ENCODE measurements at places on chromosomes 12 and 14. TPM values are rescaled to one million over a fixed set of nuclear protein-coding genes. Genes with fewer than 3 reads are reported as not detected.

DNA sequence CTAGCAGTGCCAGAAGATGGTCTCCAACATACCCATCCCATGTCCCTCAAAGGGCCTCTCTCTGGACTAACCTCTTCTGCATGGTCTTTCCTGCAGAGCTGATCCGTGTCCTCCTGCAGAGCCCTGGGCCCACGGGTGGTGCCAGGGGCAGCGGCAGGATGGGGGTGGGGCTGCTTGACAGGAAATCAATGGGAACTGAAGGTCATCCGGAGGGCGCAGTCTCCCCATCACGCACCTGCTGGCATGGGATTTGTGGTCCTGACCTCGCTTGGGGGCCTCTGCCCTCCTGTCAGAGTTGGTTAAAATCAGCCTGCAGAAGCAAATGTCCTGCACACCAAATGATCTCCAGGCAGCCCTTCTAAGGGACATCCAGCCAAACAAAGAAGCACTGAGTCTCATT, 110.2 kb downstream of the DPF3 start:
- no peak for DNase-seq

- no peak for DNase-seq
Measured at GRCh38 chr14:29668201-29668600, 259.4 kb downstream of the PRKD1 start.

DNA sequence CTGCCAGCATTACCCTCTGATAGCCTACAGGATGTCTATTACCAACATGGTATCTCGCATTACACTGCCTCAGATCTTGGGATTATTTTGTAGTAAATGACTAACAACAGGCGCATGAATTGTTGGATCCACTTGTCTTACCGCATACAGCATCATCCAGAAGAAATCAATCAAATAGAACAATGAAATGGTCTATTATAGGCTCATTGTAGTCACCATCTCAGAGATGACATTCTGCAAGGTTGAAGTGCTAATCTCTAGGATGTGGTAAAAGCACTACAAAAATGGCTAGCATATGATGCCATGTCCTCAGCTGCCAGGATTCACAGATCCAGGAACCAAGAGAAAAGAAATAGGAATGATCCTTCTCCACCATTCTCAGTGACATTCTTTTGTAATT, 52.0 kb downstream of the WASHC3 start:
- DNase-seq, result no peak

DNA sequence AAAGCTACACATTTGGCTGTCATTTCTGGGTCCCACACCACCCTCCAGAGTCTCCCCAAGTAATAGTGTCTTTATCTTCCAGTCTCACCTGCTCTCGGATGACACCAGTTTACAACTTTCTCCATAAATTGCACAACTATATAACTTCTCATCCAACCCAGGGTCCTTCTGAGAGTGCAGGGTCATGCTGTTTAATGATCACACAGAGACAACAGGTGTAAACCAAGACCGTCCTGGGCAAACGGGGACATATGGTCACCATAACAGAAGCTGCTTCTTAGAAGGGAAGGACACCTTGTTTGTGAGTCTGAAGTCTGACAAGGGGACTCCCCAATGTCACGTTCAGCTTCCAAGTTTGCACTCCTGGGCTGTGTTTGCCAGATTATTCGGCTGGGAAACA, 74.3 kb downstream of the MAP1LC3B2 start:
- no peak for DNase-seq

DNA sequence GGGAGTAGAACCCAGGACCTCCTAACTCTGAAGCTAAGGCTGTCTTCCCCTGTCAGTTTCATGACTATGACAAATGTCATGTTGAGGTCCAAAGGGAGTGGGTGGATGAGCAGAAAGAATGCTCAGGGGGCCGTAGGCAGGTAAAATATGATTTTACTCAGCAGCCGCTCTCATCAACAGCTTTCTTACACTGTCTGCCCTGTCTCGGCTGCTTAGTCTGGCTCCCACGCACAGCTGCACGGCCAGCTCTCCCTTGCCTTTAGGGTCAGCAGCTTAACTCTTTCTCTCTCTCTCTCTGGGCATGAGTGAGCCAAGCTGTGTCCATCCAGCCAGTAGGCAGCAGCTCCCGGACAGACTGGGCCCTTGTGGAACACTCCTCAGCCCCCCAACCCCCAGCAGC, 95.2 kb downstream of the GCH1 start:
- no peak for DNase-seq

GRCh38 chr12:75459755-75460154, 20.8 kb upstream of the GLIPR1 start:
- no peak for DNase-seq

- DNase-seq, result no peak
Measured at GRCh38 chr14:62776300-62776699, 269.0 kb downstream of the KCNH5 start.

Gene ST8SIA1
- polyA plus RNA-seq, result 7.8 TPM

Gene KRT83
- polyA plus RNA-seq, result not detected

Gene KRT74
- not detected for polyA plus RNA-seq

Gene MORN3
- 1.8 TPM for polyA plus RNA-seq

Measured in left renal pelvis (tissue), 4 donors.